ENCODE measurements at places on chromosomes 13 and 19. TPM values are rescaled to one million over a fixed set of nuclear protein-coding genes. Genes with fewer than 3 reads are reported as not detected.

DNA sequence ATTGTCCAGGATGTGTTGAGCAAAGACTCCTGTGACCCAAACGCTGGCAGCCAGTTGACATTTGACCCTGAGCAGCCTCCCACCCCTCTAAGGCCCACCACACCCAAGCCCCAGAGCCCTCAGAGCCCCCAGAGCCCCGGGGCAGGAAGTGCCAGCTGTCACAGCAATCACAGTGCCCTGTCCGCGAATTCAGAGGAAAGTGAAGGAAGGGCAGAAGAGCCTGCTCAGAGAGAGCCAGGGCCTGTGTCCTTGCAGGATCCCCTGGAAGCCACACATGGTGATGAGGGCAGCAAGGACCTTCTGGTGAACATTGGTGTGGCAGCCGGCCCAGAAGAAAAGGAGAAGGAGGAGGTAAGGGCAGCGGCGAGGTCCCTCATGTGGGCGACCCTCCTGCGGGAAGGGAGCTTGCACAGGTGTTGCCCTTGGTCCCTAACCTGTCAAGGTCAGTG lies 63.7 kb downstream of the SPATA13 start:
- no peak overlapping the region for H3K4me3 ChIP-seq
- H3K4me1 ChIP-seq = peaks cover 82% of the 10 kb centered on the region
- H3K27me3 ChIP-seq = no peaks in the 10 kb centered on the region
- DNase-seq = no peak

The WDR88 gene
- not detected for total RNA-seq

The ANGPTL4 gene
- 68.7 TPM for total RNA-seq

The CD320 gene
- 41.2 TPM for total RNA-seq

- H3K27ac ChIP-seq = no peak overlapping the region
- H3K4me3 ChIP-seq = no peak overlapping the region
- H3K4me1 ChIP-seq = no peaks in the 10 kb centered on the region
- H3K36me3 ChIP-seq = no peaks in the 10 kb centered on the region
These were observed 34.9 kb upstream of the POMP start for GRCh38 chr13:28623782-28624706.

Data from body of pancreas (tissue), 4 donors.